ENCODE measurements at places on chromosomes 5 and 9.

GRCh38 chr5:169881702-169882303 lies 98.5 kb downstream of the INSYN2B start:
- DNase-seq = no peak

GRCh38 chr5:121160591-121160990 lies 691.1 kb upstream of the FTMT start:
- DNase-seq = no peak

GRCh38 chr9:106077731-106078130 lies 383.4 kb downstream of the TMEM38B start:
- DNase-seq = no peak

DNA sequence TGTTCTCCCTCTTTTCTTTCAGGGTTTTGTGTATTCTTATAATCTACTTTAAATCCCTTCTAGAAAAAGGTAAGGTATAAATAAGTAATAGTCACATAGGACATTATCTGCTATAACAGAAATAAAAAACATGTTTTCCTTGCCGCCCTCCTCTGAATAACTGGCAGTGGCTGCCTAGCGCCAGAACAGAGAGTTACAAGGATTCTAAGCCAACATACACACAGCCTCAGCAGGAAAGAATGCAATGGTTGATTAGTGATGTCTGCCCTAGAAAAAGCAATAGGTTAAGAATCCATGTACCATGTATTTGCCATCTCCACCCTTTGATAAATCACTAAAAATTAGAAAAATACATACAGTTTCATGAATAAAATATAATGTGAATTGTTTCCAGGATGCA lies 4.9 kb downstream of the MED27 start:
- peak; percentile 49 for DNase-seq

- no peak for DNase-seq
These were observed 535.8 kb downstream of the EFNA5 start for GRCh38 chr5:107134931-107135330.

DNA sequence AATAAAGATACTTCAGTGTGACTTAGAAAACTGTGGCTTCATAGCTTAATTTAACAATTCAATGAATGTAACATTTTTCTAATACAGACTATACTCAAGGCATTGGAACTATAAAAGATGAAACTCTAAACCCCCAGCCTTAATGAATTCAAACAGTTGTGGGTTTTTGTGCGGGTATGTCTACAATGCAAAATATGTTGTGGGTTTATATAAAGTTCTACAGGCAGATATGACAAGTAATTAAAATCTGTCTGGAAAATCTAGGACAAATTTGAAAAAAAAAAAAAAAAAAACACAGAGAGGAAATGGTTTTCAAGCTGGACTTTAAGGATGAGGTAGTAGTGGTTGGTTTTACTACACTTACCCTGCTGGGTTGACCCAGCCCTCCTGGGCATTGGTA lies 467.5 kb upstream of the TLE4 start:
- no peak for DNase-seq

GRCh38 chr9:113538701-113539430 lies 75.3 kb downstream of the RGS3 start:
- no peak for DNase-seq

Data from fibroblast of the conjunctiva (primary cell).